Activated naive CD8-positive, alpha-beta T cell treated with anti-CD3 and anti-CD28 coated beads, Interleukin-2, amount 50 U/mL, for 24 hours (primary cell): ENCODE measurements at places on chromosomes 16 and 17.
A peak's percentile ranks its signal among the peaks of the same experiment; 100 is the strongest.

- H3K36me3 ChIP-seq = no peaks in the 10 kb centered on the region
- no peak overlapping the region for H3K27ac ChIP-seq
- DNase-seq = no peak
Measured at GRCh38 chr16:74053312-74053711, 243.3 kb upstream of the PSMD7 start.

DNA sequence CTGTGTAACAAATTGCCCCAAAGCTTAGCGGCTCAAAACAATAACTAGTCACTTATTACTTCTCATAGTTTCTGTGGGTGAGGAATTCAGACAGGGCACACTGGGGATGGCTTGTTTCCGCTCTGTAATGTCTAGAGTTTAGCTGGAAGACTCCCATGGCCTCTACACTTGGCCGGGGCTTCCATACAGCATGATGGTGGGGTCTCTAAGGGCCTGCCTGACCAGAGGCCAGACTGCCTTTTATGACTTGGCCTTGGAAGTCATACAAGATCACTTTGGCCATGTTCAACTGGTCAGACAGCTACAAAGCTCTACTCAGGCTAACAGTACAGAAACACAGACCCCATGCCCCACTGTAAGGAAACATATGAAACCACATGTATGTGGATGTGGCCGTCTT lies 8.2 kb downstream of the GLP2R start:
- no peak overlapping the region for H3K4me3 ChIP-seq
- H3K27me3 ChIP-seq = no peaks in the 10 kb centered on the region
- no peak overlapping the region for H3K27ac ChIP-seq

GRCh38 chr16:49439050-49439449 lies 65.4 kb downstream of the C16orf78 start:
- peaks cover 23% of the 10 kb centered on the region for H3K4me1 ChIP-seq
- H3K27me3 ChIP-seq = no peaks in the 10 kb centered on the region
- H3K4me3 ChIP-seq = no peak overlapping the region
- no peaks in the 10 kb centered on the region for H3K36me3 ChIP-seq
- no peak for DNase-seq
- no peak overlapping the region for H3K27ac ChIP-seq

- DNase-seq = peak; percentile 25
- H3K27ac ChIP-seq = no peak overlapping the region
- peak overlapping the region; percentile 22 for H3K4me3 ChIP-seq
Measured at GRCh38 chr16:4081521-4082021, 34.7 kb downstream of the ADCY9 start.

- DNase-seq = no peak
- peaks cover 4% of the 10 kb centered on the region for H3K36me3 ChIP-seq
- H3K27me3 ChIP-seq = no peaks in the 10 kb centered on the region
- peaks cover 26% of the 10 kb centered on the region for H3K4me1 ChIP-seq
- peak overlapping the region; percentile 87 for H3K4me3 ChIP-seq
Measured at GRCh38 chr16:1942047-1942809, 771 bp downstream of the MSRB1 start.

DNA sequence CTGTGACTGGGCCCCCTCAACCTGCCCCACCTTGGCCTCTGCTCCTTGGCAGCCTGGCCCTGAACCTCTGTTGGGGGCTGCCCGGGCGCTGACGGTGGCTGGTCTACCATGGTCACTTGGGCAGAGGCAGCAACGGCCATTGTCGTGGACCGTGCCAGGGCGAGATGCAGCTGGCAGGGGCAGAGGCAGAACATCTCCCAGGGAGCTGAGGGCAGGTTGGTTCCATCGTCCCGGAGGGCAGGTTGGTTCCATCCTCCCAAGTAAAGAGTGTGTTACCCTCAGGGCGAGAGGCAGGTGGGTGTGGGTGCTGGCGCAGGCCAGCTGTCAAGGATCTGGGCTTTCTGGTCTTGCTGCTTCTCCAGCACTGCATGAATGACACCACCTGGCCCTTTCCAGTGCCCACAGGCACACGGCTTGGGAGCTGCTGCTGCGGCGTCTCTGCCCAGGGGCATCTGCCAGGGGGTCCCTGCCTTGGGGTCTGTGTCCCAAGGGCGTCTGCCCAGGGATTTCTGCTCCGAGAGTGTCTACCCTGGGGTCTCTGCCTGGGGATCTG lies 12.0 kb downstream of the ACSF3 start:
- peaks cover 35% of the 10 kb centered on the region for H3K36me3 ChIP-seq
- H3K4me3 ChIP-seq = no peak overlapping the region
- no peak overlapping the region for H3K27ac ChIP-seq
- DNase-seq = no peak
- peaks cover 8% of the 10 kb centered on the region for H3K4me1 ChIP-seq

- DNase-seq = no peak
- no peaks in the 10 kb centered on the region for H3K27me3 ChIP-seq
- H3K36me3 ChIP-seq = no peaks in the 10 kb centered on the region
- no peak overlapping the region for H3K4me3 ChIP-seq
- no peak overlapping the region for H3K27ac ChIP-seq
- H3K4me1 ChIP-seq = no peaks in the 10 kb centered on the region
Measured at GRCh38 chr16:7887316-7887715, 554.7 kb downstream of the RBFOX1 start.

GRCh38 chr17:13002761-13003453 lies 14.9 kb downstream of the ELAC2 start:
- H3K4me1 ChIP-seq = no peaks in the 10 kb centered on the region
- H3K27ac ChIP-seq = no peak overlapping the region
- H3K4me3 ChIP-seq = no peak overlapping the region

DNA sequence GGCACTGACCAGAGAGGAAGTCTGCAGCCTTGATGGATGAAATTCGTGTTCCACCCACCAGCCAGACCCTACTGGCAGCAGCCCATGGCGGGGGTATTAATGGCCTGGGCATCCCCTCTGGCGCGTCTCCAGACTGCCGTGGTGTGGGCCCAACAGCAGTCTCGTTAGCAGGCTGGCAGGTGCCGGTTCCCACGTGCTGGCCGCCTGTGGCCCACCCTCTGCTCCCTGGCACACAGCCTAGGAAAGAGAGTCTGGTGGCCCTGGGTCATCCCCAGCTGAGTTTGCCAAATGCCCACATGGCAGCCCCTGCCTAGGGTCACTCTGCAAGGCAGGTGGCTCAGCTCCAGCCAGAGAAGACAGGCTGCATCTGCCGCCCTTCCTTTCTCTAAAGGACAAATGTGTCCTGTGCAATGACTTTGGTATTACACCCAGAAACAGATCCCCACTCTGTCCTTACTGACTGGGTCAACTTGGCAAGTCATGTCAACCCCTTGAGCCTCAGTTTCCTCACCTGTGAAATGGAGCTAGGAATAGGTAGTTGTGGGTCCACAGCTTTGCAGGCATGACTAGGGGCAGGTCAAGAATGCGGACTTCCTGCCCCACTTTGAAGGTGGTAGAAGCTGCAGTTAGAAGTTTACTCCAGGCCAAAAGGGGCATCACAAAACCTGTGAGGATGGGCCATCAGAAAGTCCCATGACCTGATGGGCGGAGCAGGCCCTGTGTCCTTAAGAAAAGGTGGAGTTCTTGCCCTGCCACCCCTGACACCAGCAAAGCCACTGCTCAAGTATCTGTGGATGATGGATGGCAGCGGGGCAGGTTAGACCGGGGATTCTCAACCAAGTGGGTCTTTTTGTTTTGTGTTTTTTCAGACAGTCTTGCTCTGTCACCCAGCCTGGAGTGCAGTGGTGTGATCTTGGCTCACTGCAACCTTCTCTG lies 76.6 kb downstream of the ABCC6 start:
- H3K27ac ChIP-seq = no peak overlapping the region
- H3K27me3 ChIP-seq = no peaks in the 10 kb centered on the region
- H3K36me3 ChIP-seq = peaks cover 12% of the 10 kb centered on the region
- no peak for DNase-seq

GRCh38 chr17:14986127-14986526 lies 279.0 kb downstream of the PMP22 start:
- no peaks in the 10 kb centered on the region for H3K4me1 ChIP-seq
- no peak for DNase-seq
- H3K4me3 ChIP-seq = no peak overlapping the region

DNA sequence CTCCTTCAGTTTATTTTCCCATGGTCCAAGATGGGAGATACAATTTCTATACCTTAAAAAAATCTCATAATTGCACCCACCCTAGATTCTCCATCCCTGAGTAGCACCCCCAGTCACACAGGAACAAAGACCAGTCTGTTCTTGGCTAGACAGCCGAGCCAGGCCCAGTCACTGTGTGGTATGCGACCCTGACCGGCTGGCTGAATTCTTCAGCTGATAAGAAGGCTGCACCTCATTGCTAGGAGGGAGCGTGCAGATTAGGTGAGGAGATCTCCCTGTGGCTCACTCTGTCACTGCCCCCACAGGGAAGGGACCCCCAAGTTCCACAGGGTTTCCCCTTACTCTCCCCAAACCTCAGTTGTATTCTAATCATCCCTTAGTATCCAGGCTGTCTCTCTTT lies 138.7 kb downstream of the SALL1 start:
- H3K27ac ChIP-seq = no peak overlapping the region
- H3K4me1 ChIP-seq = no peaks in the 10 kb centered on the region
- H3K27me3 ChIP-seq = peaks cover 4% of the 10 kb centered on the region
- H3K36me3 ChIP-seq = no peaks in the 10 kb centered on the region
- H3K4me3 ChIP-seq = no peak overlapping the region
- DNase-seq = no peak

DNA sequence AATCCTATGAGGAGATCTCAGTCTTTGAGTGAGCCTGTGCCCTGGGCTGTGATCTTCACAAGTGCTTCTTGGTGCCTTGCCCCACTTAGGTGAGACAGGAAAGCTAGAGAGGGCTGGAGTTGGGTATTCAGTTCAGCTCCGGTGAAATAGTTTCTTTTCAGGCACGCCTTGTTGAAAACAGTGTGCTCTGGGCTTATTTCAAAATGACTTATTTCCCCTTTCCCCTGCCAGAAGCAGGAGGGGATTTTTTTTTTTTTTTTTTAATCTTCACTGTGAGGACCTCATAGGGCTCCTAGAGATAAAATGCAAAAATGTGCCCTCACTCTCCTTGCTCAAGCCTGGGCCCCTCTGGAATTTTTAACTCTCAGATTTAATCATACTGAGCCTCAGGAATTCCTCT lies 27.2 kb downstream of the MOSMO start:
- no peaks in the 10 kb centered on the region for H3K27me3 ChIP-seq
- H3K27ac ChIP-seq = peak overlapping the region; percentile 24
- peaks cover 23% of the 10 kb centered on the region for H3K36me3 ChIP-seq
- no peak overlapping the region for H3K4me3 ChIP-seq
- DNase-seq = no peak

- no peaks in the 10 kb centered on the region for H3K4me1 ChIP-seq
- H3K27ac ChIP-seq = no peak overlapping the region
- H3K4me3 ChIP-seq = no peak overlapping the region
- H3K36me3 ChIP-seq = no peaks in the 10 kb centered on the region
Measured at GRCh38 chr17:6075050-6075449, 4.9 kb downstream of the WSCD1 start.

DNA sequence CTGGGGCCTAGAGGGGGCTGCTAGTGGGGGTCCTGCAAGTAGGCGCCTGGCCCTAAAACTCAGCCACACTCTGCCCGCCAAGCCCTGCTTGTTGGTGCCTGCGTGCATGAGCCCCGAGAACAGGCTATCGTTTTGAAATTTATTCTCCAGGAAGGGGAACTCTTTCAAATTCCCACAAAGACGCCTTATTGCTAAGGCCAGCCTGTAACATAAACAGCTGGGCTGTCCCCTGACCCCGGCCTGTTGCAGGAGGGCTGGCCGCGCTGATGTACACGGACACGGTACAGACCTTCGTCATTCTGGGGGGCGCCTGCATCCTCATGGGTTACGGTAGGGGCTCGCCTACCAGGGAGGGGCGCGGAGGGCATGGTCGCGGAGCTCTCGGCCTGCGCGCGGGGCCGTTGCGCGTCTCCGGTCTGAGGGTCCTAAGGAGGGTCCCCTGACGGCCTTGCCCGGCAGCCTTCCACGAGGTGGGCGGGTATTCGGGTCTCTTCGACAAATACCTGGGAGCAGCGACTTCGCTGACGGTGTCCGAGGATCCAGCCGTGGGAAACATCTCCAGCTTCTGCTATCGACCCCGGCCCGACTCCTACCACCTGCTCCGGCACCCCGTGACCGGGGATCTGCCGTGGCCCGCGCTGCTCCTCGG lies 4.3 kb downstream of the SLC5A2 start:
- H3K27me3 ChIP-seq = peaks cover 2% of the 10 kb centered on the region
- H3K27ac ChIP-seq = no peak overlapping the region
- no peak for DNase-seq
- peak overlapping the region; percentile 79 for H3K4me3 ChIP-seq
- H3K36me3 ChIP-seq = no peaks in the 10 kb centered on the region

- peak overlapping the region; percentile 14 for H3K27ac ChIP-seq
- H3K4me1 ChIP-seq = peaks cover 37% of the 10 kb centered on the region
- peaks cover 18% of the 10 kb centered on the region for H3K36me3 ChIP-seq
Measured at GRCh38 chr17:64378890-64379354, 11.7 kb downstream of the PECAM1 start.
